ENCODE measurements at places on chromosomes 5 and 9. TPM values are rescaled to one million over a fixed set of nuclear protein-coding genes. Genes with fewer than 3 reads are reported as not detected.
A peak's percentile ranks its signal among the peaks of the same experiment; 100 is the strongest.

- no peak for DNase-seq
- no peaks in the 10 kb centered on the region for H3K27me3 ChIP-seq
- no peak overlapping the region for H3K27ac ChIP-seq
- no peak overlapping the region for H3K4me3 ChIP-seq
These were observed 63.9 kb upstream of the TNFAIP8 start for GRCh38 chr5:119291877-119292276.

DNA sequence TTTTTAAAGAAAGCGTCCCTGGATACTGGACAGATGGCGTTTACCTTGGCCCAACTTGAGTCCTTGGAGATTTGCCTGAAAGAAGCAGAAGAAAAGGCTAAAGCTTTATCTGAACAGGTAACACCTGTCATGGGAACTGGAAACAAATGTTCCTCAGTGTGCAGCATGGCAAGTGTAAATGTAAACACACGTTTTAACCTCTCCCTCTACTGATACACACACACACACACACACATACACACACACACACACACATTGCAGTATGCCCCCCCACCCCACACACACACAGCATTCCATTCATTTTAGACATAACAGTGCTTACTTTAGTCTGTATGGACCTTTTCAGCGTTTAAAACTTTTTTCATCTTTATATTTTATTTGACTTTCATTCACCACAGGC lies 51.1 kb downstream of the CCDC192 start:
- DNase-seq, result no peak
- no peaks in the 10 kb centered on the region for H3K27me3 ChIP-seq
- no peak overlapping the region for H3K27ac ChIP-seq
- no peaks in the 10 kb centered on the region for H3K36me3 ChIP-seq

The ADAMTS12 gene
- total RNA-seq, result 2.3 TPM

GRCh38 chr5:60436518-60436917 lies 263.4 kb downstream of the DEPDC1B start:
- DNase-seq, result no peak
- H3K27me3 ChIP-seq, result no peaks in the 10 kb centered on the region
- no peaks in the 10 kb centered on the region for H3K4me1 ChIP-seq
- H3K36me3 ChIP-seq, result no peaks in the 10 kb centered on the region
- no peak overlapping the region for H3K4me3 ChIP-seq

- H3K27me3 ChIP-seq, result peaks cover 5% of the 10 kb centered on the region
- no peak overlapping the region for H3K4me3 ChIP-seq
- peak; percentile 16 for DNase-seq
- H3K36me3 ChIP-seq, result no peaks in the 10 kb centered on the region
- peaks cover 8% of the 10 kb centered on the region for H3K4me1 ChIP-seq
These were observed 3.1 kb downstream of the NIPAL4 start for GRCh38 chr5:157463081-157463480.

- H3K36me3 ChIP-seq, result no peaks in the 10 kb centered on the region
- H3K27ac ChIP-seq, result no peak overlapping the region
- no peak overlapping the region for H3K4me3 ChIP-seq
- H3K27me3 ChIP-seq, result no peaks in the 10 kb centered on the region
- no peaks in the 10 kb centered on the region for H3K4me1 ChIP-seq
- DNase-seq, result no peak
These were observed 163.9 kb upstream of the CLINT1 start for GRCh38 chr5:158022837-158023236.

DNA sequence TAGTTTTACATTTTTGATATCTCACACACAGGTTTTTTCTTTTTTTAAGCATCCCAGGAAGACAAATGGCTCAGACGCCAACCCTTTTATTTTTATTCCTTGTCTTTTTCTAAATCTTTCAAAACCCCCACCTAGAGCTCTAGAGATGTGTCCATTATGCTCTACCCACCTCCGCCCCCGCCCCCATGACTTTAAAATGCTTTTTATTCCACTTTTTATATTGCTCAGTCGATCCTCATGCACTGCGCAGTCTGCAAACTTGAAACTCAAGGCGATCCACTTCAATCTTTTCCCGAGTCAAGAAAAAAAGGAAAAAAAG lies 411 bp upstream of the MAT2B start:
- DNase-seq, result no peak
- no peaks in the 10 kb centered on the region for H3K27me3 ChIP-seq
- peak overlapping the region; percentile 97 for H3K27ac ChIP-seq
- H3K4me3 ChIP-seq, result peak overlapping the region; percentile 80
- peaks cover 33% of the 10 kb centered on the region for H3K4me1 ChIP-seq
- no peaks in the 10 kb centered on the region for H3K36me3 ChIP-seq

- H3K27me3 ChIP-seq, result no peaks in the 10 kb centered on the region
- H3K4me1 ChIP-seq, result no peaks in the 10 kb centered on the region
- no peaks in the 10 kb centered on the region for H3K36me3 ChIP-seq
- DNase-seq, result no peak
These were observed 30.2 kb upstream of the PITX1 start for GRCh38 chr5:135064235-135064570.

The FOXD4L5 gene
- total RNA-seq, result 0.29 TPM

- peaks cover 22% of the 10 kb centered on the region for H3K4me1 ChIP-seq
- peak overlapping the region; percentile 99 for H3K27ac ChIP-seq
- H3K4me3 ChIP-seq, result peak overlapping the region; percentile 31
- no peaks in the 10 kb centered on the region for H3K36me3 ChIP-seq
- no peak for DNase-seq
These were observed 1.0 kb upstream of the PTBP3 start for GRCh38 chr9:112334432-112334841.

DNA sequence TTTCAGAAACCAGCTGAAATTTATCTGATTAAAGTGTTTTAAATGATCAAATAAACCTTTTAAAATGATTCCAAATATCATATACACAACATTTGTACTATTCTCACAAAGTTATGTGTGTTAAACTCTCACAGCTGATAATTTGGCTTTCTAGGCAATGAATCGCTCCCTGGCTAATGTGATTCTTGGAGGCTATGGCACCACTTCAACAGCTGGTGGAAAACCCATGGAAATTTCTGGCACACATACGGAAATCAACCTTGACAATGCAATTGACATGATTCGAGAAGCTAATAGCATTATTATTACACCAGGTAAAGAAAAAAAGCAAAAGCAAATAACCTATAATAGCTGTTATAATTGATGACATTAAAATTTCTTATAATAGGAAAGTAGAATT lies 72.4 kb downstream of the NNT start:
- no peaks in the 10 kb centered on the region for H3K4me1 ChIP-seq
- no peaks in the 10 kb centered on the region for H3K27me3 ChIP-seq
- no peak for DNase-seq
- H3K4me3 ChIP-seq, result no peak overlapping the region
- no peak overlapping the region for H3K27ac ChIP-seq
- peaks cover 31% of the 10 kb centered on the region for H3K36me3 ChIP-seq

The PCDHGA10 gene
- 3.6 TPM for total RNA-seq

The MUSK gene
- total RNA-seq, result 4.2 TPM

GRCh38 chr9:124660341-124660801 lies 110.7 kb downstream of the NR6A1 start:
- H3K4me3 ChIP-seq, result peak overlapping the region; percentile 42
- peak overlapping the region; percentile 74 for H3K27ac ChIP-seq
- H3K4me1 ChIP-seq, result peaks cover 7% of the 10 kb centered on the region
- DNase-seq, result no peak
- no peaks in the 10 kb centered on the region for H3K36me3 ChIP-seq

GRCh38 chr5:6506611-6507010 lies 58.0 kb downstream of the UBE2QL1 start:
- no peaks in the 10 kb centered on the region for H3K27me3 ChIP-seq
- no peaks in the 10 kb centered on the region for H3K36me3 ChIP-seq
- H3K27ac ChIP-seq, result no peak overlapping the region
- peak; percentile 62 for DNase-seq
- H3K4me3 ChIP-seq, result no peak overlapping the region
- H3K4me1 ChIP-seq, result no peaks in the 10 kb centered on the region

GRCh38 chr5:108430931-108431608 lies 49.2 kb upstream of the FBXL17 start:
- no peaks in the 10 kb centered on the region for H3K4me1 ChIP-seq
- no peaks in the 10 kb centered on the region for H3K27me3 ChIP-seq
- no peak overlapping the region for H3K27ac ChIP-seq
- no peaks in the 10 kb centered on the region for H3K36me3 ChIP-seq
- H3K4me3 ChIP-seq, result no peak overlapping the region

The ARID3C gene
- total RNA-seq, result not detected

- H3K27me3 ChIP-seq, result no peaks in the 10 kb centered on the region
- no peaks in the 10 kb centered on the region for H3K36me3 ChIP-seq
- no peak for DNase-seq
These were observed 24.4 kb upstream of the CLK4 start for GRCh38 chr5:178651046-178651810.

- DNase-seq, result no peak
- no peak overlapping the region for H3K4me3 ChIP-seq
- no peaks in the 10 kb centered on the region for H3K27me3 ChIP-seq
- H3K4me1 ChIP-seq, result peaks cover 23% of the 10 kb centered on the region
These were observed 36.7 kb downstream of the SARDH start for GRCh38 chr9:133701321-133701980.

DNA sequence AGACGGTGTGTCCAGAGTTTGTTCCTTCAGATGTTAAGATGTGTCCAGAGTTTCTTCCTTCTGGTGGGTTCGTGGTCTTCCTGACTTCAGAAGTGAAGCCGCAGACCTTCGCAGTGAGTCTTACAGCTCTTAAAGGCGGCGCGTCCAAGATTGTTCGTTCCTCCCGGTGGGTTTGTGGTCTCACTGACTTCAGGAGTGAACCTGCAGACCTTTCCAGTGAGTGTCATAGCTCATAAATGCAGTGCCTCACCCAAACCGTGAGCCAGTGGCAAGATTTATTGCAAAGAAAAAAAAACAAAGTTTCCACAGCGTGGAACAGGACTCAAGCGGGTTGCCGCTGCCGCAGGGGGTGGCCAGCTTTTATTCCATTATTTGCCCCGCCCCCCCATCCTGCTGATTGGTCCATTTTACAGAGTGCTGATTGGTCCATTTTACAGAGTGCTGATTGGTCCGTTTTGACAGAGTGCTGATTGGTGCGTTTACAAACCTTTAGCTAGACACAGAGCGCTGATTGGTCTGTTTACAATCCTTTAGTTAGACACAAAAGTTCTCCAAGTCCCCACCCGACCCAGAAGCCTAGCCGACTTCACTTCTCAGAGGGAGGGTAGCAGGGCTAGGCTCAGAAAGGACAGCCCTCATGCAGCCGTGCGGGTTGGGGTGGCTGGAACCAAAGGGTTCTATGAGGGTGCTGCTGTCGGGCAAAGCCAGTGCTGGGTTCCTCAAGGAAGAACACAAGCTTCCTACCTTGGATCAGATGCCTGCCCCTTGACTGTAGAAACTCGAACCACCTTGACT lies 9.1 kb upstream of the RNF130 start:
- no peak for DNase-seq
- peak overlapping the region; percentile 7 for H3K4me3 ChIP-seq
- no peaks in the 10 kb centered on the region for H3K27me3 ChIP-seq

DNA sequence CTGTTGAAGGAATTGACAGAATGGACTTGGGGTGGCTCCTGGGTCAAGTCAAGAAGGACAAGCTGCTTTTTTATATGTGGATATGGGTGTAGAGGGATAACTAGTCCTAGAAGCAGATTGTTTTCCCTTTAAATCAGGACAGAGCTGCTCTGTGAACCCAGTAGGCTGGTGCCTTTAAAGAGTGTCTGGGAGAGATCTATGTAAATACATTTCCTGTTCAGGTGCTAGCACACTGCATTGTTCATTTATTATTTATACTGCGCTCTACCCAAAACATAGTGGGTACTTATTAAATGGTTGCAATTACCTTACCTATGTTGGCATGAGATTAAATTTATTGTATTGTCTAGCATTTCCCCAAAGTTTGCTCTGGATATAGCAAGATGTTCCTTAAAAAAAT lies 86.6 kb upstream of the EQTN start:
- no peak for DNase-seq
- H3K36me3 ChIP-seq, result no peaks in the 10 kb centered on the region
- peaks cover 4% of the 10 kb centered on the region for H3K4me1 ChIP-seq
- H3K4me3 ChIP-seq, result no peak overlapping the region
- H3K27ac ChIP-seq, result no peak overlapping the region

The ACTL7A gene
- not detected for total RNA-seq

The SLIT3 gene
- total RNA-seq, result 45.5 TPM

DNA sequence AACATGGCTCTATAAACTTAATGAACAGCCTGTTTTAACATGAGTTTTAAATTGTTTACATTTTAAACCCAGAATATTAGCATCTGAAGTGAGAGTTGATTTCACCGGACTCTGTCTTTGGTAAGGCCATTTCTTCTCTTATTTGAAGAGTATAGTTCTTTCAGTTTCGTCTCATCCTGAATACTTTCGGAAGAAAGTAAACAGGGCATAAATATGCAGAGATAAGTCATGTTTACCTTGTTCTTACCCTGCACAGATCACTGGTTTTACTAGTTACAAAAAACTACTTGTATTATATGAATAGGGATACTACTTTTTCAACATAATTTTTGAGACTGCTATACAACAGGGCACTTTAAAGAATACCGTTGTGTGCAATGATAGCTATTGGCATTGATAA lies 656.3 kb upstream of the ZNF608 start:
- H3K27ac ChIP-seq, result no peak overlapping the region
- no peak for DNase-seq
- no peaks in the 10 kb centered on the region for H3K4me1 ChIP-seq
- no peak overlapping the region for H3K4me3 ChIP-seq
- H3K27me3 ChIP-seq, result no peaks in the 10 kb centered on the region

The SMARCA2 gene
- 210 TPM for total RNA-seq

DNA sequence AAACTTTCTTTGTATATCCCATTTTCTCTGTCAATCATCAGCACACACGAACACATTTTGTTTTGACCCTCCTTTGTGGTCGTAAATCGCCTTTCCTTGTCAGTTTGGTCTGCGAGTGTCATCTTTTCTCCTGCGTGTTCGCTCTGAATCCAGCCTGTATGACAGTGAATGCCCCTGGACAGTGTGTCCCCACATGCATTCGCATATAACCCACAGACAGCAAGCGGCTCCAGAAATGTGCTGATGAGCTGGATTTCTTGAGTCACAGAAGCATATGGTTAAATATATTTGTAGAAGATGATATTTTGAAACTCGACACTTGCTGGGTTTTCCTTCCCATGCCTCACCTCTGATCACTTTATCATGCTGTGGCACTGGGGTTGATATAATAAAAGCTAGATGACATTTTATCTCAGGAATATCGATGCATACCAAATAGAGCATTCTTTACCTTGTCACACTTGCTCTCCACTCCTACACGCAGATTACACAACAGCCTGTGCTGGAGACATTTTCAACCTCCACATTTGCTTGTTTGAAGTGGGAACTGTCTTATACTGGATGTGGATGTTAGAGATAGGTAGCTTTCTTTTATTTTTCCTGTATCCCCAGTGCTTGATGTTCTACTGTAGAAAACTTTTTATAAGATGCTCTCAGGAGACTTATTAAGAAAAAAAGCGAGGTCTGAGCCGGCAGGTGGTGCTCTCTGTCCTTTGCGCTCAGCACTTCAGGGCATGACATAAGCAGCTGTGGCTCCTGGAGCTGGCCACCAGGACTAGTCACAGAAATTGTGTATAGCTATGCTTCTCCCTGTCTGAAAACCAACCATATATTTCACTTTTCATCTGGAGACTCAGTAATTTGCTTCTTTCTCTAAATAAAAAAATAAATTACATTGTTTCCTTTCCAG lies 215.1 kb downstream of the SH3GL2 start:
- no peaks in the 10 kb centered on the region for H3K36me3 ChIP-seq
- H3K27me3 ChIP-seq, result no peaks in the 10 kb centered on the region
- no peaks in the 10 kb centered on the region for H3K4me1 ChIP-seq
- no peak for DNase-seq
- H3K27ac ChIP-seq, result no peak overlapping the region

GRCh38 chr5:93831449-93831848 lies 90.0 kb upstream of the POU5F2 start:
- no peaks in the 10 kb centered on the region for H3K4me1 ChIP-seq
- no peak overlapping the region for H3K27ac ChIP-seq
- H3K4me3 ChIP-seq, result no peak overlapping the region
- DNase-seq, result no peak

Data from upper lobe of left lung (tissue), 6 donors.